ENCODE measurements at places on chromosomes 6 and 20.
A peak's percentile ranks its signal among the peaks of the same experiment; 100 is the strongest.

- DNase-seq, result no peak
Measured at GRCh38 chr6:165404296-165404695, 94.9 kb upstream of the C6orf118 start.

DNA sequence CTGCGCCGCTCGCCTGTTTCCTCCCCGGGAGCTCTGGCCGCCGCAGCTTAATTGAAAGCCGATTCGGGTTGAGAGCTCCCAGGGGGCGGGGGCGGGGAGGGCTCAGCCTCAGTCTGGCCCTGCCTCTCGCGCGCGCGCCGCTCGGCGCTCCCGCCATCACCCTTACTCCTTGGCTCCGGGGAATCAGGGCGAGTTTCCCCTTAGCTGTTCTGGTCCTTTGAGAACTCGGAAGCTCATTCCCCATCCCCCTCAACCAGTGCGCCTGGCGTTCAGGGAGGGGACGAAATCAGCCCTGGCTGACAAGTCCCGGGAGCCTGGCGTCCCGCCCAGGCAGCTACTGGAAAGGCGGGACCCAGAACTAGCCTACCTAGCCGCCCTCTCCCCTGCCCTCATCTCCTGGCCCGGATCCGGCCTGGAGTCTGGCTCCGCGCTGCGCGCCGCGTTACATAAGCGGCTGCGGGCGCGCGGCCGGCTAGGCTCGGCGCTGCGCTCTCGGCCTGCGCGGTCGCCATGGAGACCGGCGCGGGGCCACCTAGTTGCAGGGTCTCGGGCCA is 2.8 kb downstream of the SLC12A5 start:
- DNase-seq, result peak; percentile 88

DNA sequence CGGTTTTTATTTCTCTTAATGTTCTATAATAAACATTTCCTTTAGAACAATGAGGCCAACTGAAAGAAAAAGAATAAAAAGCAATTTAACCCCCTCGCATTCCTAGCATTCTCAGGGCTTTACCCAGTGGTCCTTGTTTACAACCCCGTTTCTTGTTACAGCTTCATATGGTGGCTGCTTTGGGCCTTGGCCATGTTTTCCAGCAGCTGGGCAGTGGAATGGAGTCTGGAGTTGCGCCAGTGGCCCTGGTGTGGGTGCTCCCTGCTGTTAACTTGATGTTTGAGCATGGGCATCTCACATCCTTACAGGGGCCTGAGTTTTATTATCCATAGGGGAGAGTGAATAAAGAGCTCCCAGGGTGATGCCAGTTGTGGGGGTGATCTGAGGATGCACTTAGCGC is 18.8 kb downstream of the EFCAB8 start:
- DNase-seq, result peak; percentile 78

- DNase-seq, result peak; percentile 53
Measured at GRCh38 chr6:10528158-10528981, 7.2 kb downstream of the GCNT2 start.

DNA sequence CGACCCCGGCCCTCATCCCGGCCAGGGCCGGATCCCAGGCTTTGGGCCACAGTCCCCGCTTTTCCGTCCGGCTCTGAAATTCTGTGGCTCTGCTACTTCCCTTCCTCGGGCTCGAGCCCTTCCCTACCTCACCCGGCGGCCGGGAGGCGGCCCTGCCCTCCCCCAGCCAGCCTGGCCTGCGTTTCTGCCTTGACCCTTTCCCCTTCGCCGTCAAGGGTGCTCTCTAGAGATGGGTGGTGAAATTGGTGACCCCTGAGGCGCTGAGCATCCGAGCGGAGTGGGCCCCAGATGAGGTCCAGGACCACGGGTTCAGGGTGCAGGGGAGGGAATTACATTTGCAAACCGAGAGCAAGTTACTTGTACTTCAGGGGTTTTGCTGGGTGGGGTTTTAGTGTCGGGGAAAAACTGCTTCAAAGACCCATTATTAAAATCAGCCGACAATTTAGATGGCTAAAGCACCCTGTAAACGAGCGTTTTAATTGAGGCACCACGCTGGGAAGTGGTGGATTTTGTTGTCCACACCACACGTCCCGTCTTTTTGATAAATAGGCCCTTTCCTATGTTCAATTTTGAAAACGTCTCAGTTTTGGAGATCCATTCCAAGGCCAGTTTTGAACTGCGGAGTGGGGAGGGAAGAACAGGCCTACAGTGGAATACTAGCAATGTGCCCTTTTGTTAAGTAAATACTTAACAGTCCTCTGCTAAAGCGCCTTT is 9.9 kb downstream of the TFAP2A start:
- no peak for DNase-seq

DNA sequence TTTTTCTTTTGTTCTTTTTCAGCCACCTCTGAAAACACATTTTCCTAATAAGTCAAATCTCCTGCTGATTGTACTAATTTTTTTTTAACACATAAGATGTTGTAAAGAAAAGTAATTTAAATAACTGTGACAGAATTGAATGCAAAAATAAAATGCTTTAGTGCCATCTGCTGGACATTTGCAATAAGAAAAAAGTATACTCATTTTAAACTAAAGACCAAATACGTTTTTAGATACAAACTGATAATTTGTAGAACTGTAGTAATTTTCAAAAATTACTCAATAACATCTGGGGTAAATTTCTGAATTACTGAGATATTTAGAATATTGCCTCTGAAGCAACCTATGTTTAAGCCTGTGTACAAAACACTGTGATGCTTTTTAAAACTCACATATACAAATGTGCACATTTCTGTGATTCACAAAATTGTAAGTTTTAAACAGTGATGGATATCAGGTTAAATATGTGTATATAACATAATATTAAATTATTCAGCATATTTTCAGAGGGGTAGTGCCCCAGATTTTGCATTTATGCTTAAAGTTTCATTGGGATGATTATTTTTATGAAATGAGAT is 198.7 kb downstream of the RIMS1 start:
- DNase-seq, result no peak

DNA sequence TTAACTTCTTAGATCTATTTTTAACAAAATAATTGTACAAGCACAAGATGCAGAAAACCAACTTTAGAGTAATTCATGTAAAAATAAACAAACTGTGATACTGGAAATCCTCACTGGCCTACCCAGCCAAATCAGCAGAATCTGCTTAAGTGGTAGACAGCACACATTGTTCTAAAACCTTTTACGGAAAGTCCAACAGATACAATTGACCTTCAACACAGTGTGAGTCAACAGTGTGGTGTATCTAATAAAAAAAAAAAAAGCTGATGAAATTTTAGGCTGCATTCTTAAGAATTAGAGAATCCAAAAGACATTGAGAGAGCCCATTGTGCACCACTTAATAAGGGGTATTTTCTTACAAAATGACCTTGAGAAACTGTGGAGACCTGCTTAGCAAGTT is 174.5 kb downstream of the COL21A1 start:
- no peak for DNase-seq

- peak; percentile 62 for DNase-seq
Measured at GRCh38 chr6:119348096-119348747, 1.3 kb downstream of the MAN1A1 start.

- DNase-seq, result no peak
Measured at GRCh38 chr20:16608277-16608650, 35.0 kb upstream of the KIF16B start.

DNA sequence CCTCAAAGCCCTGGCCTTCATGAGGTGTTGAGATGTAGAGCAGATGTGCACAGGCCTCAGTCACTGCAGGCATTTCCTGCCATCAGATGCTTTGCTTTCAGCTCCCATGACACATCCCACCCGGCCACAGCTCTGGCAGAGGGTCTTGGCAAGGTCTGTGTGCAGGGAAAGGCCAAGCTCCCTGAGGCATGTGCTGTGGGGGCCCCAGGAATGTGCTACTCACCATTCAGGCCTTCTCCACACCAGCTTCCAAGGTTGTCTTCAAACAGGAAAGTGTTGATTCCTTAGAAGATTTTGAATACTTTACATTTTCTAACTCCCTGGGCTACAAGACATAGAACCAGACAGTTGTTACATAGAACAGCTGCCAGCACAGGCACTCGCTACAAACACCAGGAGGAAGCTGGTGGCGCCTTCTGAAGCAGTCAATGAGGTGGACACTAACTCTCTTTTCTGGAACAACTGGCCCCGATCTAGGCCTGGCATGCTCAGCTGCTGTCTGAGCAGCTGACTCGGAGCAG is 27.8 kb downstream of the CASS4 start:
- DNase-seq, result peak; percentile 95

DNA sequence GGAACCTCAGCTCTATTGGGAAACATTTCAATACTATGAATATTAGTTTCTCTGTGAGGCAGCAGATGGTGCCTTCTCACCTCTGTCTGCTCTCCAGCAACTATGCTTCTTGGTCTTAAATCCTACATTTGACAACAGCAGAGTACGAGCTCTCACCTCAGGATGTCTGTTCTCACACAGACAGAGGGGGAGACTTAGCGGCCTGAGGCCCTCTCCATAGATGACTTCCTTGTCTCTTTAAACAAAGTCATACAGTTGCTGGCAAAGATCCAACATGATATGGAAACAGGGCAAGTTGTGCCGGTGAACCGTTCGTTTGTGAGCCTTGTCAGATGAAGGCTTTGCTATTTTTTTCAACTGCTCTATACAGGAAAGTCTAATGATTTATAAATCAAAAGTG is 43.7 kb upstream of the GABRR1 start:
- DNase-seq, result no peak

DNA sequence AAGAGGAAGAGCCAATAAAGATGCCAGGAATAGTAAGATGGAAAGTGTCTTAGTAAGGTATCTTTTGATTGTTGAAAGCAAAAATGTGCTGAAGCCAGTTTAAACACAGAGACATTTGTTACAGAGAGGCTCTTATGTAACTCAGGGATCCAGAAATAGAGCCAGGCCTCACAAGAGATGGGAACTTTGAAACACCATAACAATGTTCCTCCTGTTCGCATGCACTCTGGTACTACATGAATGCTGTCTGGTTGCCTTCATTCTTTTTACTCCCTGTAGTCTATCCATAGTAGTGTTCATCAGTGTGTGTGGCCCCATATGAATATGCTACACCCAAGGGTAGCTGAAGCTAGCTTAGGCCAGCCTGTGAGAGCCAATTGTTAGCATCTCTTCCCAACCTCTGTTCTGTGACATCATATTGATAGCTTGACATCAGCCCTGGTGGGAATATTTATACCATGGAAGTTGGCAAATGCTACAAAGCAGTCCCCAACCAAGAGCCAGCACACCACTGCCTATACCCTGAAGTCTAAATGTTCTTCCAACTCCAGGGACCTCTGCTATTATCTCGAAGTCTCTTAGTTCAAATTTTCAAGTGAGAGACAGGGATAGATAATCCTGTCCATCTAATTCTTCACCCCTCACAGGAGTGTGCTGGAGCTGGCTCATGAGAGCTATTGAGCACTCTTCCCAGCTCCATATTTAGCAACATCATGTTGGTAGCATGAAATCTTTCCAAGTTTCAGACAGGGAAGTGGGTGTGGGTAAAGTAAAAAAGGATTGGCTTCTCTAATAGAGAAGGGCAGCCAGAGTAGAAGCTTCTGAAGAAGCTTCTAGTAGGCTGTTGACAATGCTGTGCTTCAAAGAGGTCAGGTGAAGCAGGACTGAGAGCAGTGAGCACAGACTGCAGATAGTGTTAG is 7.0 kb downstream of the NDUFAF5 start:
- no peak for DNase-seq

DNA sequence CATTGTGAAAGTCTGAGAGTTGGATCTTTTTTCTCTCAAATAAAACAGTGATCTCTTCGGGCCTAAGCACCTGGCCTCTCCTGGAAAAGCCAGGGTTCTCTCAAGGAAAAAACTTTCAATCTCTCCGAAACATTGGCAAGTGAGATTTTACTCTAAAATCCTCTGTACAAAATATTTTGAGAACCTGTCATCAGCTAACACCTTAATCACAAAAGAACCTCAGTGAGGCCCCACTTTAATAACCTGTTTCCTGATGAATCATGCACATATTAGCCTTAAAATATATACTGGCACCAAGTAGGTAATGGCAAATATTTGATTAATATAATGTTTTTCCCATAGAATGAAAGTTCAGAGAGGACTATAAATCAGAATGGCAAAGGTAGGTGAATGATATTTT is 177.9 kb downstream of the FRK start:
- no peak for DNase-seq

All from osteoblast (primary cell).